ENCODE measurements at places on chromosomes 5 and 9. TPM values are rescaled to one million over a fixed set of nuclear protein-coding genes. Genes with fewer than 3 reads are reported as not detected.

DNA sequence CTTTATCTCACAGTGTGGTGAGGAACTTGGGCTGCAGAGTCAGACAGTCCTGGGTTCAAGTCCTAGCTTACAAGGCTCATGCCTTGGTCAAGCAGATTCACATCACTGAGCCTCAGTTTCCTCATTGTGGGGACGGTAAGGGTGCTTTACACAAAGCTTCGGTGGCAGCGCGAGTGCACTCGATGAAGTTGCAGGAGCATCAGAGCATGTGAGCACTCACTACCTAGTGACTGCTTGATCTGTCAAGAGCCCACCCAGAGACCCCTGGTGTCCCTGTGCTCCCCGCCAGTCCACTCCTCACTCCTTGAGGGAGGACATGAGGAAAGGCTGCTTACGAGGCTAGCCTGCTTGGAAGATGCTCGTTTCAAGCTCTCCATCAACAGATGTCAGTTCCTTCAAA lies 56.2 kb upstream of the GARNL3 start:
- no peak for DNase-seq

- no peak for DNase-seq
Observed at GRCh38 chr9:134648701-134649530, 7.3 kb downstream of the COL5A1 start.

The KLF4 gene
- total RNA-seq, result 1.8 TPM

The BAAT gene
- total RNA-seq, result not detected

DNA sequence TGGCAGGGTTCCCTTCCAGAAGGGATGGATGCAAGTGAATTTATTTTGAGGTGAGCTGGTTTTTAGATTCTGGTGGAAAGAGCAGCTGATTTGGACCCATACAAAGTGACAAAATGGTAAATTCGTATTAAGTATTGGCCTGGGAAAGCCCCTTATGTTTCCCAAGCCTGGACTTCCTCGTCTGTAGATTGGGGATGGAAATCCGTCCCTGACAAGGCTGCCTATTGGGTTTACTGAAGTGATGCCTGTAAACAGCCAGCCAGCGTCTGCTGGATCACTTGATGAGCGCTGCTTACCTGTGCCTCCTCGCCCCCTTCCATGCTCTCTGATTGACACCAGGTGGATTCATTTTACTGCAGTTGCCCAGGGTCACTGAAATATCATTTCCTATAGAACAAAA lies 233.8 kb downstream of the GADD45G start:
- no peak for DNase-seq

GRCh38 chr5:13385066-13385465 lies 559.4 kb downstream of the DNAH5 start:
- no peak for DNase-seq

The SOX30 gene
- total RNA-seq, result not detected

GRCh38 chr9:79801459-79801858 lies 229.7 kb downstream of the TLE4 start:
- DNase-seq, result no peak

The SLC27A6 gene
- not detected for total RNA-seq

DNA sequence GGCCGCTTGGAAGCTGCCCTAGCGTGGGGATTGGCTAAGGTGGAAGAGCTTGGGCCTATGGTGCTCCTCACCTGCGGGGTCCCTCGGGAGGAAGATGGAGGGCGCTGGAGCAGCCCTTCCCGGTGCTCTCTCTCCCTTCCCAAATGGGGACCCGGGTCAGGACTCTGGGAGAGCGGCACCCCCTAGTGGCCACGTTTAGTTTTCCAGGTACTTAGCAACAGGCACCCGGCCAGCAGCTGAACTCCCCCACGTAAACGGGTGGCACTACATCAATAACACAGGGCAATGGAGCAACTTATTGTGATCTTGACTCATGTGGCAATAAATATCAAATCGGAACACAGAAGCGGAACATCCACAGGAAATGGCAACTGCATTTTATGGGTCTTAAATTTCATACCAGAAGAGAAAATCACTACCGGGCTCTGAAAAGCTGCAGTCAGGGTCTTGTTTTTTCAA lies 316.6 kb downstream of the AGTPBP1 start:
- no peak for DNase-seq

The ARPC5L gene
- total RNA-seq, result 86.5 TPM

- DNase-seq, result no peak
Observed at GRCh38 chr5:110852053-110852452, 113.2 kb downstream of the SLC25A46 start.

DNA sequence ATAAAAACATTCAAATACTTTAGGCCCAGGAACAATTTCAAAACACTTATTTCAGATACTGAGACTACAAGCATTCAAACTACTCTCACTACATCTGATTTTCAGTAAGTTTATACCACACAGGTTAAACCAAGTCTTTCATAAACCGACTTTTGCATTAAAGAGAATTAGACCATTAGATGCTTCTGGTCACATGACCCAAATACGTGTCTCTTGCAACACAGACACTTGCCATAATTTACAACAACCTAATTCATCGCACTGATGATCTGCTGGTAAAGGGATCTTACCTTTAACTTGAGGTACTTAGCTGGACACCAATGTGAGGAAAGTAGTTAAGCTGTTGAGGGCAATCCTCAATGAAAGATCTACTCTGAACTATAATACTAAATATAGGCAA lies 3.2 kb downstream of the HNRNPH1 start:
- DNase-seq, result no peak

GRCh38 chr5:110161162-110161561 lies 471.4 kb downstream of the MAN2A1 start:
- DNase-seq, result no peak

- DNase-seq, result no peak
Observed at GRCh38 chr9:83403527-83404238, 134.5 kb downstream of the FRMD3 start.

DNA sequence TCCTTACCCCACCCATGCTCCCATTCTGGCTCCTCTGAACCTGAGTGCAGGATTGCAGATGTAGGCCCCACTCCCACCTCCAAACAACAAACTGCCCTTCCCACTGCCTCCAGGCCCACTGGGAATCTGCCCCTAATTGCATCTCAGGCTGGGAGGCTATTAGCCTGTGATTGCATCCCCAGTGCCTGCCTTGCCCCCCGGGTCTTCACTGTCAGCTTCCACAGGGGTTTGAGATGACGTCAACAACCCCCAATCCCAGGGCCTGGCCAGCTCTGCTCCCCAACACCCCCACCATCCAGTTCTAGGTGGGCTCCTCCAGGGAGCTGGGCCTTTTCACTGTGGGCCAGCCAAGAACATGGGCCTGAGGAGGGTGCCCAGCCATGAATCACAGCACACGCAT lies 91.5 kb downstream of the PCDH1 start:
- DNase-seq, result no peak

The TAF11L10 gene
- not detected for total RNA-seq

- DNase-seq, result no peak
Observed at GRCh38 chr9:125861405-125862058, 114.4 kb downstream of the PBX3 start.

The AQP7 gene
- not detected for total RNA-seq

DNA sequence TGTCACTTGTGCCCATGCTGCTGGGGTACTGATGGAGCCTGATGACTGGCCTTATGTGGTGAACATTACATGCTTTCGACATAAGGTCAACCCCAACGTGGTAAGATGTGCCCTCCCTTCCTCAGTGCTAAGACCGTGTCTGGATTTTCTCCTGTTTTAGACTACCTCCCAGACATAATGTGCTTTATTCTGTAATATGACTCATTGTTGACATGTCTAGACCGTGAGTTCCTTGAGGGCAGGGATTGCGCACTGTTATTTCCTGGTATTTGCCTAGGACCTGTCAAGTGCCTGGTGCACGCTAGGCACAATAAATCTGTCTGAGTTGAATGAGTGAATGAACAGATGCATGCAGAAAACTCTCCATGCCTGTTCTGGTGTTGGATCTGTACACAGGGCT lies 346.0 kb downstream of the KDM4C start:
- no peak for DNase-seq

GRCh38 chr9:128286440-128286839 lies 10.4 kb downstream of the SWI5 start:
- DNase-seq, result no peak

The EPB41L4B gene
- total RNA-seq, result 0.51 TPM

The SH3TC2 gene
- not detected for total RNA-seq

The QRFP gene
- total RNA-seq, result not detected

DNA sequence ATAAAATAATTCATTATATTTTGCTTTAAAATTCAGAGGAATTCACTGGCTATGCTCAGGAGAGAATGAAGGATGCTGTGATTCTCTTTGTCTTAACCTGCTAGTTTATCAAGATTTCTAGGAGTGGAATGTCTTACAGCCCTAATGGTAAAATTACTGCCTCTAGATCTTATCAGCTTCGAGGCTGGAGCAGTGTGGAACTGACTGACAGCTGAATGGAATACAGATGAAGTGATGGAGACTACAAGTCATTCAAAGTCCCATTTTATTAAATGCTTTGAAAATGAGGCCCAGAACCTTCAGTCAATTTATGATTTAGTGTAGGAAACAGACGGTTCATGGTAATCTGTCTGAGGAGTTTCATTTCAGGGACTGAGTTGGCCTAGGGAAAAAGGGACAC lies 202.1 kb downstream of the RFX3 start:
- DNase-seq, result no peak

GRCh38 chr9:89542401-89543021 lies 44.6 kb upstream of the SEMA4D start:
- no peak for DNase-seq

GRCh38 chr5:160082614-160083500 lies 36.4 kb downstream of the PWWP2A start:
- no peak for DNase-seq

The ENTREP1 gene
- total RNA-seq, result not detected

DNA sequence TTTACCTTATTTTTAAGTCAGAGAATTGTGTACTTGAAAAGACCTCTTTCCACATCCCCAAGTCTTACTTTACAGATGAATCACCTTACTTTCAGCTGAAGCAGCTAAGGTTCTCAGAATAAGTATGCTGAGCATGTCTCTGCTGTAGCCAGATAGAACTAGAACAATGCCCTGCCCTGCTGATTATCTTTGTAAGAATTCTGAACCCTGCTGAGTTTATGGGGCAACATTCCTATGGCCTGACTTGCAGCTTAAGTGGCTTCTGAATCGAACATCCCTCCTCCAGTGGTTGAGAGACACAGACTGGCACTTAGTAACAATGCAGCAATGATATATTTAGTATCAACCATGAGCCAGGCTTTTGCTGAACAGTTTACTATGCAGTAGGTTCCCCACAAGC lies 592.0 kb upstream of the WWC1 start:
- DNase-seq, result no peak

The GMCL2 gene
- total RNA-seq, result not detected

The GRIA1 gene
- not detected for total RNA-seq

DNA sequence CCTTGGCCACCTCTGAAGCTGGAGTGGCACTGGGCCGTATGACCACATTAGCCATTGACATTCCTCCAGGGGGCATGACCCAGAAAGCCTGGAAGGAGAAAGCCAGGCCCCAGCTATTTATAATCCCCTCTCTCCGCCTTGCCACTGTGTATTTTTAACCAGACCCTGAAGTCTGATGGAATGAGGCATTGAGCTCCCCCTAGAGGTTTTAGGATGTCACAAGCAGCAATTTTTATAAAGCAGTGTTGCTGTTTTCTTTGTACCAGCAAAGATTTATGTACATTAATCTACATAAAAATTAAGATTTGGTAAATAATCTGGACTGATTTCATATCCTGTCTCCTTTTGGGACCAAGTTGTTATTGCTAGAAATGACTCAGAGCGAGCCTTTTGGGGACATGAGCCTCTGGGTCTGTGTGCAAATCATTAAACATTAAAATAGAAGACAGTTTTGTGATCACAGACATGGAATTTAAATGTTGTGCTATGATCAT lies 127.1 kb downstream of the TRIO start:
- DNase-seq, result no peak

- no peak for DNase-seq
Observed at GRCh38 chr9:90805006-90805996, 3.7 kb downstream of the SYK start.

DNA sequence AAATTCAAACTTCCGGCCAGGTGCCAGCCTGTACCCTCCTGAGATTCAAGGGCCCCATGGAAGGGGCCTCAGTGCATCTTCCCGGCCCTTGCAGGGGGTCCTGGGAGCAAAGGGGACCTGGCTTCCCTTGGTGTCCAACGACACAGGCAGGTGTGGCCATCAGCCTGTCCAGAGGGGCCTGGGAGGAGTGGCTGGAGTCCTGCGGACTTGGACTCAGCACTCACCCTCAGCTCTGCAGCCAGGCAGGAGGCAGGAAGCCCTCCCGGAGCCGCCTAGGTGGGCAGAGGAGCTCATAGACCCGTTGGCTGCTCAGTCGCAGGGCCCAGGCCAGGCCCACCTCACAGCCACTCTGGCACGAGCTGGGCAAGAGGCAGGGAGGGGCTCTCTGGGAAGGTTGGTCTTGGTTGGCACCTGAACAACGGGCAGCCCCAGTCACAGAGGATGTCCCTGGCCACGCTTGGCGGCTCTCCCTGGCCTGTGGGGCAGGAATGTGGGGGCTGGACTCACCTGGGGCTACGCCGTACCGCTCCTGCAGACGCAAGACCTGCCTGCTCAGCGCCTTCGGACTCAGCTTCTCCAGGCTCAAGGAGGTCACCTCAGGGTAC lies 53.8 kb upstream of the NRARP start:
- no peak for DNase-seq

GRCh38 chr9:91428927-91429351 lies 5.3 kb upstream of the NFIL3 start:
- DNase-seq, result no peak

DNA sequence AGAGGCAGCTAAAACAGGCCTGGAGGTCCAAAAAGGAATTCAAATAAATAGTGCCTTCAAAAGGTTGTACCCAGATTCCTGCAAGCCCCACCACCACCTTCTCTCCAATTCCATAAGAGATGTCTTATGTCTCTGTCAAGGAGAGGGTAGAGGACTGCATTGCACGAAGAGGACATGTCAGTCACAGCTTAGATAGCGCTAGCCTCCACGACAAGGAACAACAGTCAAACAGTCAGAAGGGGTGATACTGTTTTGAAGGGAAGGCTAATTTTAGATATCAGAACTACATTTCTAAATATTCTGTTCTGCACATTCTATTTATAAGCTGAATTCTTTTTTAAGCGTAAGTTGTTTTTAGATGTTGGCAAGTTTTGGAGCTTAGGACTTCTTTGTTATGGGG lies 34.2 kb downstream of the PLAC8L1 start:
- DNase-seq, result no peak

- peak; percentile 40 for DNase-seq
Observed at GRCh38 chr5:128905568-128906110, 59.6 kb upstream of the SLC27A6 start.

DNA sequence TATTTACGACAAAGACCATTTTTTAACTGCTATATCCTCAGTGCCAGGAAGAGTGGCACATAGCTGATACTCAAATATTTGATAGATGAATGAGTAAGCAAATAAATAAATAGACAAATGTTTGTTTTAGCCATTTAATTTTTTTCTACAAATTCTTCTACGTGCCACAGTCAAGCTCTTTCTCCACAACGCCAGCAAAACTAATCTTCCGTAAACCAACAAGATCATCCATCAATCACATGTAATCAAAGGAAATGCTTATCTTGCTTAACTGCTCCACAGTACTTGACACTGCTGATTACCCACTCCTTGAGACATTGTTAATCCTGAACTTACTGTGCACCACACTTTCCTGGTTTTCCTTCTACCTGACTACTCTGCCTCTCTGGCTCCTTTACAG lies 136.7 kb downstream of the EDIL3 start:
- DNase-seq, result no peak

The C5orf34 gene
- 24.2 TPM for total RNA-seq

GRCh38 chr9:132881826-132882225 lies 3.1 kb downstream of the SPACA9 start:
- DNase-seq, result no peak

- no peak for DNase-seq
Observed at GRCh38 chr5:150561571-150562275, 53.8 kb downstream of the NDST1 start.

GRCh38 chr5:75756211-75756610 lies 39.0 kb upstream of the POC5 start:
- DNase-seq, result no peak
